ENCODE measurements at places on chromosomes 3 and 15.
A peak's percentile ranks its signal among the peaks of the same experiment; 100 is the strongest.

GRCh38 chr3:48682786-48683185 is 2.9 kb downstream of the NCKIPSD start:
- DNase-seq = no peak

GRCh38 chr15:80183886-80184285 is 31.1 kb downstream of the FAH start:
- DNase-seq = peak; percentile 19

GRCh38 chr3:81378552-81379293 is 382.7 kb downstream of the GBE1 start:
- no peak for DNase-seq

- DNase-seq = no peak
Measured at GRCh38 chr3:7307410-7307809, 446.5 kb downstream of the GRM7 start.

GRCh38 chr15:27592036-27592760 is 506.9 kb downstream of the OCA2 start:
- DNase-seq = no peak
